ENCODE measurements at places on chromosomes 2 and 18. TPM values are rescaled to one million over a fixed set of nuclear protein-coding genes. Genes with fewer than 3 reads are reported as not detected.

Gene TMEM163
- total RNA-seq: not detected

Gene NXPH2
- total RNA-seq: not detected

Gene TBR1
- not detected for total RNA-seq

Gene LBX2
- total RNA-seq: 3.0 TPM

DNA sequence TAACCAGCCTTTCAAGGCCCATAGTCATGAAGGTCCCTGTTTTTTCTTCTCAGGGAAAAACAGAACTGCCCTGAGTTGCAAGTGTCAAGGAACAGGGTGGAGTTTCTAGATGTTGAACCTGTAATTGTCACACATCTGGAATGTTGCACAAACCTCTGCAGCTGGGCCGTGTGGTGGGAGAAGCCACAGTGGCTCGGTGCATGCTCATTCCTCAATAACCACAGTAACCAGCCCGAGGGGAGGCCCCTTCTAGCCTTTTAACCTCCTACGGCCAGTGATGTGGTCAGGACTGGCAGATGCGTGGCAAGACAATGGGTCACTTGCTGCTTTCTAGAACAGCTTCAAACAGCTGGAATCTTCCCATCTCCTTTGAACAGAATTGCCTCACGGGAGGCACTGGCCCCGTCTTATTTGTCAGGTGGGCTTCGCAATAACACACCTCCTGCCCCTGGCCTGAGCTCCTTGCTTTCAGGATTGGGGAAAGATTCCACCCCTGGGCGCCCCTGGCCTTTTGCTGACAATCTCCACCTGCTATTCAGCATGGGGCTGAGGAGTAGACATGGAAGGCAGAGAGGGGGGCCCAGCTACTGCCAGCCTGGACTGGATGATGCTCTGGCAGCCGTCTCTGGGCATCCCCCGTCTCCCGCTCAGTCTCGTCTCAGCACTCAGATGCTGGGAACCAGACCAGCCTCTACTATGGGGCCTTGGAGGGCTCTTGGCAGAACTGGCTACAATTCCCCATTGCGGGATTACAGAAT is 102.9 kb downstream of the KLHL29 start:
- peak; percentile 32 for DNase-seq

DNA sequence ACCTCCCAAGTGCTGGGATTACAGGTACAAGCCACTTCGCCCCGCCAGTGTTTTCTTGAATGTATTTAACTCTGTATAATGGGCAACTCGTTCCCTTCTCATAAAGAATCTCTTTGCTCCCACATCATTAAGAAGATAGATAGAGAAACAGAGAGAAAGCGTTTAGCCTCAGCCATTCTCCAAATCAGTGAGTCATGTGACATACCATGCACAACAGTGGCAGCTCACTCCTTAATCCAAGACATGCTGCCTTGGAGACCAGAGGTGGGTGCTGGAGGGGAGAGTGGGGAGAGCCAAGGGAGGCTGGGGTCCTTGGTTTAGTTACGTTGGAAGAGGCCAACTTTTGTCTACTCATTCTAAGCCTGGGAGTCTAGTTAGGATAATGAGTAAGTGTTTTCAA is 54.7 kb downstream of the TGIF1 start:
- DNase-seq: no peak

Measured in fibroblast of the aortic adventitia (primary cell).